ENCODE measurements at places on chromosomes 1 and 21.
A peak's percentile ranks its signal among the peaks of the same experiment; 100 is the strongest.

DNA sequence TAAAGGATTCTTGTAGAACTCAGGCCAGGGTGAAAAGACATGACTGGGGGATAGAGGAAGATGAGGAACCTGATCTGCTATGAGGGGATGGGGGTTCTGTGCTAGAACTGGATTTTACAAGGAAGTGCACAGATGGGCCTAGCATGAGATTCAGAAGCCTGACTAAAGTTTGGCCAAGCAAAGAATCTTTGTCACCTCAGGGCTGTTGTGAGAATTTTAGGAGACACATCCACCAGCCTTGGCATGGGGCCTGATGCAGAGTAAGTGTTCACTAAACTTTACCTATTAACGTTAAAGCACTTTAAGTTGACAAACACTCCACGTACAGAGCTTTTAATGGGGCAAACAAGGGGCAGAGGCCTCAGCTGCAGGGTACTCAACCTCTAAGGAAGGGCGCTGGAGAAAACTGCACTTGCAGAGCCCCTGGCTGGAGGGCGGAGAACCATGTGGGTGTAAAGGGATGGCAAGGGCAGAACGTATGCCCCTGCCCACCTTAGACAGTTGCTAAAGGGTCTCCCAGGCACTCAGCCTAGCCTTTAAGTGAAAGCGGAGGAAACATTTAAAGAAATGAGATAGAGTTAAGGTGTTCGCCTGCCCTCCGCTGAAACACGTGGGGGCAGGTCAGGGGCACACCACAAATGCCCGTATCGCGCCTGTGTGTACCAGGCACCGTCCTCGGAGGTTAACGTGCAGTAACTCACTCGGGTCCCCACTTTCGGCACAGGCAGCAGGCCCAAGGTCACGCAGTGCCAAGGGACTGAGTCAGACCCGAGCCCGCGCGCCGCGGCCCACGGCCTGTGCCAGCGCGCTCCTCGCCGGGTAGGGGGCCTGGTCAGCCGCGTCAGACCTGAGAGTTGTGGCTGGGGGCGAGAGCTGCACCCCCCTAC is 990 bp upstream of the MRPS6 start:
- no peak for DNase-seq

- no peak for DNase-seq
Observed at GRCh38 chr1:152436593-152437496, 22.8 kb upstream of the CRNN start.

DNA sequence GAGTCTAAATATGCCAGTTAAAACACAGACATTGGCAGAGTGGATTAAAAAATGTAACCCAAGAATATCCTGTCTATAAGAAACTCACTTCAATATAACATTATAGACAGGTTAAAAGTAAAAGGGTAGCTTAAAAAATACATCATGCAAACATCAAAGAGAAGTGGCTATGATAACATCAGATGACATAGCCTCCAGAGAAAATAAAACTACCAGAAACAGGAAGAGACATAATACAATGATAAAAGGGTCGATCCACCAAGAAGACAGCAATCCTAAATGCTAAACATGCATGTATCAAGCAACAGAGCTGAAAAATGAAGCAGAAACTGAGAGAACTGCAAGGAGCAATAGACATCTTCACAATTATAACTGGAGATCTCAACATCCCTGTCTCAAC is 190.2 kb upstream of the NR5A2 start:
- DNase-seq: no peak

GRCh38 chr1:229129301-229130027 is 141.4 kb upstream of the RAB4A start:
- no peak for DNase-seq

- no peak for DNase-seq
Observed at GRCh38 chr1:234893359-234893724, 235.3 kb downstream of the TOMM20 start.

GRCh38 chr1:110645821-110646735 is 28.7 kb downstream of the KCNA3 start:
- DNase-seq: no peak

DNA sequence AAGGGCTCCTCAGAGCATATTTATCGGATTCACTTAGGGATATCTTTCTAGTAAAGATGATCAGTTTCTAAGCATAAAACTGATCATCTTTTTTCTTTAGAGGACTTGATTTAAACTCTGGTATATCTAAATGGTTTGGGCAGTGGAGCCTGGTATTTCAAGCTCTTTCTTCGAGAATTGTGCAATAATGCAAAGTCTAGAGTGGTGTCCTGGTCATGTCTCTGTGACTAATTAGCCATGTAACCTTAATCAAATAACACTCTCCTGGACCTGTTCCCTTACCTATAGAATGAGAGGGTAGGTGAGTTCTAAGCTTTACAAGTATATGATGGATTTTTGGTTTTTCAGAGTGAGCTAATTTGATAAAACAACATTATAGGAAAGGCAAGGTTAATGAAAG is 225.2 kb downstream of the RPS6KC1 start:
- no peak for DNase-seq

GRCh38 chr21:42806509-42807140 is 72.7 kb downstream of the WDR4 start:
- no peak for DNase-seq

GRCh38 chr21:35394049-35394448 is 344.9 kb upstream of the RUNX1 start:
- no peak for DNase-seq

- DNase-seq: no peak
Observed at GRCh38 chr1:180208264-180208663, 21.8 kb upstream of the LHX4 start.

- peak; percentile 4 for DNase-seq
Observed at GRCh38 chr1:20654104-20654690, 7.0 kb downstream of the DDOST start.

DNA sequence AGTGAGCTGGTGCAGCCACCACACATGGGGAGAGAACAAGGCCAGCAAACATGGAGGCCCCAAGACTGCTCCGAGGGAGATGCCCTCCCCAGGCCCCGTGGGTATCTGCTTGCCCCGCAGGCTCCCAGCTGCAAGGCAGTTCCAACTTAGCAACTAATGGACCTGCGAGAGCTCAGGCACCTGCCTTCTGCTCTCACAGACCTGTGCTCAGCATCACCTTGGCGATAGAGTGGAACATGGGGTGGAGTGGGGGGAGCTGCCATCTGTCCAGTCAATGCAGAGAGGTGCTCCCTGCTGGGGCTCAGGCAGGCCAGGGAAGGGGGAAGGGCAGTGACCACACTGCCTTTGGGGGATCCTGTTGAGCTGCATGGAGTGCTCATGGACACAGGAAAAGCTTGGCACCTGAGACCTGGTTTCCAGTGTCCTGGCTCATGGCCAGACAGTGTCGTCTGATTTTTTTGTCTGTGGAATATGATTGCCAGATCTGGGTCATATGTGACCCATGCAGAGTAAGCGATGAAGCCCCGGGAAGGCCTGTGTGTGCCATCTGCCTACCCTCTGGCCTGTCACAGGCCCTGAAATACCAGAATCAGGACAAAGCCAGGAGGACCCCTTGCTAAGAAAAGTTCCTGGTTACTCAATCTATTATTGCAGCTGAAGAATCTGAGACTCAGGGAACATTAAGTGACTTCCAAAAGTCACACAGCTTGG is 39.9 kb upstream of the TENT5C start:
- no peak for DNase-seq

DNA sequence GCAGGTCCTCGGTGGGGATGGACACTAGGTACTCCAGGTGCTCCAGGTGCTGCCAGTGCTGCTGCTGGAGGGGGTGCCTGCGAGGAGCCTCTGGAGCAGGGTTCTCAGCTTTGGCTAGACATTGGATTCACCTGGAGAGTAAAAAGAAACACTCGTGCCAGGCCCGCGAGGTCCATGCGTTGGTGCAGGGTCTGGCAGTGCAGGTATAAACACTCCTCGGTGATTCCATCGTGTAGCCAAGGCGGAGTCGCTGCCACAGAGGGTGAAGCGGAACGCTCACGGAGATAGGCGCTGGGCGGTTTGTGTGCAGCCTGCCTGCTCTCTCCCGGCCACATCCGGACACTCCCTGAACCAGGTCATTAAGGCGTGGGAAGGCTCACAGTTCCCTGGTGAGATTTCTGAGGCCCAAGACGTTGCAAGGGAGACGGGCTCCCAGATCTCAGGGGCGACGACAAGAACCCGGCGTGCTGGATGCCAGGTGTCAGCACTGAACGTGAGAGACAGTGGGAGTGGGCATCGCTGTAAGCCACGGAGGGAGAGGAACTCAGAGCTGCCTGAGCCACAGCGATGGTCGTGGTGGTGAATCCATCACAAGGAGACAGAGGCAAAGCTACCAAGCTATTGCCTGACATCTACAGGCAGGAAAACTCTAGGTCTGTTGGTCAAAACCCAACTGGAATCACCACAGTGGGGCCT is 17.2 kb upstream of the SUMO3 start:
- no peak for DNase-seq

DNA sequence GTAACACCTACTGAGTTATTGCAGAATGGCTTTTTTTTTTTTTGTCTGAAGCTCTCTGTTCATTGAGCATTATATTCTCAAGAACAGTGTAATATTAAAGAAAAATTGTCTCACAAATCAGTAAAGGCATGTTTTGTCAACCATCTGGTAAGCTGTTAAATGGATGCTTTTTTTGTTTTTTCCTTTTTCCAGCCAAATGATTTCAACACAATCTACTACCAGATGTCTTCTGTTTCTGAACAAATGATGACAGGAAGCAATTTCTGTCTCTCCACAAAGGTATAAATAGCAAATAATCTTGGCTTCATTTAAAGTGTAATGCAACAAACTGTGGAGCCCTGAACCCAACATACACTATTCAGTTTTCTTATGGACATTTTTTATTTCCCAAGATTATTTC is 78.6 kb upstream of the RGS2 start:
- DNase-seq: no peak

DNA sequence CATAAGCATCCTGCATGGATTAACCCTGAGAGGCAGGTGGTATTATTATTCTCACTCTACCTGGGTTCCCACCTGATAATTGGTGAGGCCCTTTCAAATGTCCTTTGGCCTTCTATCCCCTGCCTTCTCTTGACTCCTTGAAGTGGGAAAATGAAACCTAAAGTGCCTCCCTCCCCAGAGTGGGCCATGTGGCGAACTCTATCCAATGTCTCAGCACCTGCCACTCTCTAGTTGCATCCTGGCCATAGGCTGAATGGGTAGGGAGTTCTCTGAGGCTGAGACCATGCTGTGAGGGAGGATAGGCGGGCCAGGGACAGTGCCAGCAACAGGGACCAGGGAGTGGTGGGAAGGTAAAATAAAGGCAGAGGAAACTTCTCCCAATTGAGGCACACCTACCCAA is 35.3 kb downstream of the ELF3 start:
- no peak for DNase-seq

DNA sequence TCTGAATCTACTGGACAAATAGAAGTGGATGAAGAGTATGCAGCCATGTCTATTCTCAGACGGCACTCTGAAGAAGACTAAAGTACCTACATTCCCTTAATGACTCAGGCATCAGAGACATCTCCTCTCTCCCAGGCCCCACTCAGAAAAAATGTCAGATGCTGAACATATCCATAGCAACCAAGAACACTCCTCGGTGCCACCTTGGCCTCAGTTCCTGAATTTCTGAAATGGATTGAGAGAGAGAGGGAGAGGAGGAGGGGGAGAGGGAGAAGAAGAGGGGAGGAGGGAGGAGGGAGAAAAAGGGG is 16.0 kb upstream of the OVAAL start:
- peak; percentile 20 for DNase-seq

- no peak for DNase-seq
Observed at GRCh38 chr1:65003316-65003664, 36.9 kb upstream of the JAK1 start.

GRCh38 chr1:162088281-162088969 is 18.9 kb downstream of the NOS1AP start:
- DNase-seq: peak; percentile 18

DNA sequence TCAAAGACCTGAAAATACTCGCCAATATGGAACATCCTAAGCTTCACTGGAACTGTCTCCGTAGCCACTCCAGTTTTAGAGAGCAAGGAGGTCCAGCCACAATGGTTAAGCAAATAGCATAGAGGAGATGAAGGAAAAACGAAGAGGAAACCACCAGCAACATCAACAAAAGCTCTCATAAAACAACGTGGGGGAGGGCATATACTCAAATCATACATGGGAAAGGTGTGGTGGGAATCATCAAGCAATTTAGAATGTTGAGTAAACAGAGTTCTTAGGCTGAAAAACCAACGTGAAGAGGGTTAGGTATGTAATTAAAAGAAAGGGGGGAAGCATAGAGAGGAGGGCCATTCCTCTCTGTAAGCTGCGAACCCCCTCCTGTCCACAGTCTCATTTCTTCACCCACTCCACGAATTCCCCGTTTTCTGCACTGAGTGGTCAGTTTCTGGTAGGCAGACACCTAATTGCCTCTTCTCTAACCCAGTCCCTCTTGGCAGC is 1.0 kb downstream of the TMEM59 start:
- DNase-seq: peak; percentile 14

DNA sequence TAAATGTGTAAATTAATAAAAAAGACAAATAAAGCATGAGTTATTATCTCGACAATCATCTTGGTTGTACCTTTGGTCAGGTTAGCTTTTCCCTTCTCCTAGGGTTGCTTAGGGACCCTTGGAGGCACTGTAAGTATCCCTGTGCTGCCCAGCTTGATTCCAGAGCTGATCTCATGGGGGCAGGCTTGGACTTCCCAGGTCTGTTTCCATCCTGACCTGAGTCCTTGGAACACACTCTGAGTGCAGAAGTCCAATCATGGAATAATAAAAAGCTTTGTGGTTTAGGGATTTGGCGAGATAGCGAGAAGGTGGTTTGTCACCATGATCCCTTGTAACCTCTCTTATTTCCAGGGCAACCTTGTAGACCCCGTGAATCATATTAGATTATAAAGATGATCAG is 18.7 kb upstream of the PAPPA2 start:
- no peak for DNase-seq

DNA sequence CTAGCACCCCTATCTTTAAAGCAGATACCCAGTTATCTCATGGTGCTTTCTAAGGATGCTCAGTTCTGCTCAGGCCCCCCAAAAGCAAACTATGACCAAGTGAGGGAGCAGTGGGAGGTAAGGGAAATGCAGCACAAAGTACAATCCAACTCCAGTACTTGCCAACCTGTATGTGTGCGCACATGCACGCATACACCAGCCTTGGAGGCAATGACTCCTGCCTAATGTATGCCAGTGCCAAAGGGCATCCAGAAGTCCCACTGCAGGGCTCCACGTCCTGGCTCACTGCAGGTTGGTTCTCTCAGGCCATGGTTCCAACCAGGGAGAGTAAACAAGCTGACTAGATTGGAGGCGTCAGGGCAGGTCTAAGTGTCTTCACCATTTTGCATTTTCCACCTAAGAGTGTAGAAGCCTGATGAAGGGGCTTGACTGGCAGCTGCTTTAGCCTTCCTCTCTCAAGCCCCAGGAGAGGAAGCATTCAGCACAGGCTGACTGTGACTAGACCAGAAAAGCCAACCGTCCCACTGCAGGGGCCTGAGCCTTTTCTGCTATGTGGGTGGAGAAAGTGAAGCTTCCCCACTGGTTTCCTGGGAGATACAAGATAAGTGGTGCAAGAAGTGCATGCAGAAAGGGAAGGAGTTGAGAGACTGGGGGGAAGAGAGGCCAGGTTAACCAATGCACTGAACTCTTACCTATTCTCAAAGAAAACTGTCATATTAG is 7.7 kb downstream of the AMIGO1 start:
- DNase-seq: no peak

GRCh38 chr1:22835636-22836319 is 125.1 kb downstream of the EPHB2 start:
- DNase-seq: no peak

Measured in astrocyte of the spinal cord (primary cell).